Mesenteric fat pad (tissue), 1 donor: ENCODE measurements at places on chromosomes 4 and X.

DNA sequence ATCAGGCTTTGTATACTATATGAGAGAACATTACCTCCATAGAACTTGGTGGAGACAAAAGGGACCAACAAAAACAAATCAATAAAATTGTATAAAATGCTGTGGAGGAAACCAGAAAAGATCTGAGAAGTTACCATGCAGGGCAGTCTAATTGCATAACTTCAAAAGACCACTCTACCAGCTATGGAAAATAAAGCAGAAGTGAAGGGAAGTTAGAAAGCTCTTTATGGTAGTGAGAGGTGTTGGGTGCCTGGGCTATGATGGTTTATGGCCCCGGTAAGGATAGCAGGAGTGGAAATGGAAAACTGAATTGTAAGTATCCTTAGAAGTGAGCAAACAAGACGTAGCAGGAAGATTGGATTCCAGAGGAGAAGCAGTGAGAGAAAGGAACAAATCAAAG, 3.1 kb downstream of the TMEM184C start:
- no peak for DNase-seq

GRCh38 chr4:177163532-177163931, 146.1 kb upstream of the NEIL3 start:
- DNase-seq: no peak

DNA sequence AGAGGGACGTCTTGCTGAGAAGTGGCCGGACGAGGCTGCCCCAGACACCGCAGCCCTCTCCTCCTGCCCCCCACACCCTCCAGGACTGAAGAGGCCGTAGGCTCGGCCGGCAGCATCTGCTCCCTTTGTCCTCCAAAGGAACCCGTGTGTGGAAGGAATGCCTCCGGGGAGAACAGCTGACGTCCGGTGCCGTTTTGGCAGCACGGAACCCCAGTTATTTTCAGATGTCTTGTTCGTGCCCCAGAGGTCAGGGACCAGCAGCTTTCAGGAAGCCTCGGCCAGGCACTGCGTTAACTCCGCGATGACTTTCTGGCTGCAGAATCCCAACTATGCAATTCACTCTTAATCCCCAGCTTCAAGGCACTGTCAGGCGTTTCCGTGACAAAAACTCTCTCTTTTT, 10.9 kb upstream of the PPP2R3B start:
- no peak for DNase-seq

- no peak for DNase-seq
Measured at GRCh38 chr4:1751155-1751918, 30.0 kb downstream of the TACC3 start.

DNA sequence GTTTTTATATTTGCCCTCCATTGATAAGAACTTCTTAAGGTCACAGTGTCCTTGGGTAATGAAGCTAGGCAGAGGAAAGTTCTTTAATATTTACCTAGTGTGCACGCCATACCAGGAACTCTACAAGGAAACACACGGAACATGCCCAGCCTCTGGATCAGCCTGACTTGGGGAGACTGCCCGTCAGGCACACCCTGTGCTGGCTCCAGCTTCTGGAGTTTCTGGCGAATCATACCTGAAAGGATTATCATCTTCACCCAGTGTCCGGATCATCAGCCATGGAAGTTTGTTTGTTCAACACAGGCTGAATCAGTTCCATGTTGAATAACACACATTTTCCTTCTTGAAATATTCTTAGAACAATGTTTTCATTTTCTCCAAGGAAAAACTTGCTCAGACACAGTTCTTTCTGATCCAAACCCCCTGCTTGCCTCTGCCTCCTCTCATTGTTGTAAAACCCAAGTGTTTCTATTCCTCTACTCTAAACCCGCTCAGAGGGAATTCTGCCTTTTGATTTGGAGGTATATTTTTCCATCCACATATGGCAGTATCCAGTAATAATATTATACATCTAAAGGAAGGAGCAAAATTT, 176.7 kb downstream of the SHROOM3 start:
- DNase-seq: no peak

DNA sequence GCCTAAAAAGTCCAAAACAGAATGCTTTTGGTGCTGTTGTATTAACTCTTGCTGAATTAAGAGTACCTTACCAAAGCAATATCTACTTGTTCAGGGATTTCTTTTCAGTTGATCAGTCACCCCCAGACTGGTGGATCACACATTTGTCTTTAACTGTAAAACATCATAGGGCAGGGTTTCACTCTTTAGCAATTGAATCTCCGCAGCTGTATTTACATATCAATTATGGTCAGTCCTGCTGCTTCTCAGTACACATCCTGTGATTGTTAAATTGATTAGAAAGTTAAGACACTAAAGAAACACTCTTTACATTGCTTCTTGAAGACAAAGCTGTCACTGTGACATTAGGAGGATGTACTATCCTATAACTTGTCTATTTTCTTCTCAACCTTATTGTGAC, 277.1 kb upstream of the ADGRL3 start:
- DNase-seq: no peak

GRCh38 chr4:121130326-121130660, 33.8 kb downstream of the TNIP3 start:
- no peak for DNase-seq

- no peak for DNase-seq
Measured at GRCh38 chr4:57071326-57071725, 38.9 kb downstream of the IGFBP7 start.

- DNase-seq: no peak
Measured at GRCh38 chr4:36551697-36552214, 270.3 kb downstream of the DTHD1 start.
